ENCODE measurements at places on chromosomes 6 and 20.

GRCh38 chr20:44532981-44533331, 11.1 kb upstream of the SERINC3 start:
- peak; percentile 23 for DNase-seq

GRCh38 chr6:49423817-49424216, 39.2 kb downstream of the MMUT start:
- no peak for DNase-seq

GRCh38 chr6:44233567-44234100, 10.2 kb downstream of the SLC29A1 start:
- DNase-seq, result no peak

GRCh38 chr20:12175538-12175937, 257.8 kb downstream of the BTBD3 start:
- no peak for DNase-seq

DNA sequence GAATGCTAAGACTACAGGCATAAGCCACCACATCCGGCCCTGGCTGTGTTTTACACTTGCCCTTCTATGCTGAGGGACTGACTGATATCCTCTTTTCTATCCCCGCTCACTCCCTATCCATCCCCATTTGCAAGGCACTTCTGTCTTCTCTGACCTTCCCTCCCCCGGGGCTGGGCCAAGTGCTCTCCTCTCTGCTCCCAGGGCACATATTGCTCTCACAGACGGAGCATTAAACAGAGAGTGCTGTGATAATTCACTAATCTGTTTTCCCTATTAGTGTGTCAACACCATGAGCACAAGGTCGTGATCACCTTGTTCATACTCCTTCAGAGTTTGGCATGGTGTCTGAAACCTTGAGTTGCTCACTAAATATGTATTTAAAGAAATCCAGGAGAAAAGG, 9.0 kb upstream of the SLC2A12 start:
- no peak for DNase-seq

- DNase-seq, result peak; percentile 23
Observed at GRCh38 chr20:19934792-19935491, 82.2 kb upstream of the NAA20 start.

- no peak for DNase-seq
Observed at GRCh38 chr6:37663019-37663810, 34.5 kb downstream of the MDGA1 start.

DNA sequence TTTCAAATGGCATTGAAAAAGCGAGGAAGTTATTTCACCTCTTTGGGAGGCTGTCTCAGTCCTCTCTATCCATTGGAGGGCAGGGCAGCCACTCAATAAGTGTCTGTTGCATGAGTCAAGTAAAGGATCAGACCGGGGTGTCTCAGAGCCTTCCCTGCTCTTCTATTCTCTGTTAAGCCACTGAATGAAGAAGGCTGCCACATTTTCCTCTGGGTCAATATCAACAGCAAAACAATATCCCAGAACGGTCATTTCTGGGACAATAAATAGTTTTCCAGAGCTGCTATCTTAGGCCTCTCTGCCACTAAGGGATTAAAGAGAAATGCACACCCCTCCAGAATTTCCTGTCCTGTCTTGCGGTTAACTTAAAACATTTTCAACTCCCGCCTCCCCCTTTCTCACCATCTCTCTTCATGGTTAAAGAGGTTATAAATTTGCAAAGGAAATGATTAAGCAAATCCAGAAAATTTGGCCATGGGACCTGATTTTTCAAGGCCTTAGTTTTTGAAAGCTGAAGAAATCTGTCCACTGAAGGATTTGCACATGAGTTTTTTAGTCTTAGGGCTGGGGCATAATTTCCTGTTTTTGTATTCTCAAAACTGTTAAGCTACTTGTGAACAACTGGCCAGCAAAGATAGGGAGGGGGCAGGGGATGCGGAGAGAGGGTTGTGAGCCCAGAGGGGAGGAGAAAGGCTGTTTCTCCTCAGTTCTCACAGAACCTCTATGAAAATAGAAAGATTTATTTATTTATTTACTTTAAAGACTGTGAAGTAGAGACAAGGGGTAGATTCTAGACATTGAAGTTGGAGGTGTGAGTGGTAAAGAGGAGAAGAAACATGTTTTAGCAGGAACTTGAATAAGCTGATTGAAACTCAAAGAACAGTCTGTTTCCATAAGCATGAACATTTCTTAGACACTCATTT, 135.7 kb downstream of the BCAS1 start:
- no peak for DNase-seq

- DNase-seq, result no peak
Observed at GRCh38 chr20:50953196-50953595, 5.1 kb downstream of the DPM1 start.
